Effector memory CD8-positive, alpha-beta T cell (primary cell): ENCODE measurements at places on chromosomes 2 and 18.
A peak's percentile ranks its signal among the peaks of the same experiment; 100 is the strongest.

DNA sequence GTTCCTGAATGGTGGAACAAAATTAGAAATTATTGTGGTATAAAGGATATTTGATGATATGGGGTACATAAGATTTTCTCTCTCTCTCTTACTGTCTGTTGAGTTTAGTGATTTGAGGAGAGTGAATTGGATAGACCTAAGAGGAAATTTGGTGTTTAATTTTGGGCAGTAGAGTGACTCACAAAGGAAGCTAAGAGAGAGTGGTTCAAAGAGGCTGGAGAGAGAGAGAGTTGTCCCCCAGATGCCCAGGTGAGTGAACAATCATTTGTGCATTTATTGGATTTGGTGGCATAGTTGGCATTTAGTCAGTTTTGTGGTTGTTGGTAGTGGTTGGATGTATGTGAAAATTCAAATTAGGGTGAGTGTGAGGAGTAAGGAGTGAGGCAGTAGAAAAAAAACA lies 56.8 kb downstream of the GPD2 start:
- no peaks in the 10 kb centered on the region for H3K36me3 ChIP-seq
- DNase-seq: no peak
- peaks cover 22% of the 10 kb centered on the region for H3K4me1 ChIP-seq

DNA sequence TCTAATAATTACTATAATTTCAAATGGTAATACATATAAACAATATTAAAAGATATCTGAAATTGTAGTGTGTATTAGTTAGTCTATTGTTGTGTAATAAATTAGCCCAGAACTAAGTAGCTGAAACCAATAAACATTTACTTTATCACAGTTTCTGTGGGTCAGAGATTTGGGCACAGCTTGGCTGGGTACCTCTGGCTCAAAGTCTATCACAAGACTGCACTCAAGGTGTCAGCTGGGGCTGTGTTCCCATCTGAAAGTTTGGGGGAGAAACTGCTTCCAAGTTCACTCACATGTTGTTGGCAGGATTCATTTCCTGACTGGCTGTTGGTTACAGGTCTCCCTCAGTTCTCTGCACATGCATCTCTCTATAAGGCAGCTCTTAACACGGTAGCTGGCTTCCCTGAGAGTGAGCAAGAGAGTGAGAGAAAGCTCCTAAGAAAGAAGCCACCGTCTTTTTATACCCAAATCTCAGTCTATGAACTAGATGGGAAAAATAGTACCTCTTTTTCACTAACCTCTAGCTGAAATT lies 25.6 kb upstream of the WIPF1 start:
- H3K4me1 ChIP-seq: peaks cover 33% of the 10 kb centered on the region
- no peak for DNase-seq
- H3K4me3 ChIP-seq: no peak overlapping the region
- peaks cover 34% of the 10 kb centered on the region for H3K36me3 ChIP-seq

DNA sequence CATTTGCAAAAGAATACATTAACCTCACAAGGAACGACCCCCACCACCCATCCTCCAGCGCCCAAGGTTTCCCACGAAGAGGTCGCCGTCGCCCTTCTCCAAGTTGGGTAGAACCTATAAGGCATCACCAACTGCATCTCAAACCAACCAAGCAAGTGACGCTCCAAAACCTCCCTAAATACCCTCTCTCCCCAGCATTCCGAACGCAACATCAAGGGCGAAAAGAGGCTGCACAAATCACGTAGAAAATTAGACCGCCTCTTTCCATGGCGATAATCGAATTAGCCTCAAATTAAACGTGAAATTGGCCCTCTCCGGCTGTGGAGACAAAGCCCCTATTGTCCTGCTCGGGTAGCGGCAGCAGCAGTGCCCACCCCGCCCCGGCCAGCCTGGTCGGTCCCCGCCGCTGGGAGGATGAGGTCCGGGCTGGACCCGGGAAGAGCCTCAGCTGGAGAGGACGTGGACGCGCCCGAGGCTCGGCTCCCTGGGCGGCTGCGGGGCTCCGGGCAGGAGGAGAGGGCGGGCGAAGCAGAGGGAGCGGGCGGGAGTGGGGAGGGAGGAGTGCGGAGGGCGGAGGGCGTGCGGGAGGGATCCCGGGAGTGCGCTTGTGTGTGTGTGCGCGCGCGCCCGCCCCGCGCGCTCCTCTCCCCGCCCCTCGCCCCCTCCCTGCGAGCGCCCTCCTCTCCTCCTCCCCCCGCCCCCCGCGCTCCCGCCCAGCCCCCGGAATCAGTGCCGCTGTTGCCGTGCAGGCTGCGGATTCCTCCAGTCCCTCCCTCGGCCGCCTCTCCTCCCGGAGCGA lies at the start of gene SPTBN1:
TSS of gene SPTBN1 (plus strand) at position 765 of the 799 bp plus-strand sequence. CDS start 70,092 bp downstream, outside the sequence.
- no peak for DNase-seq
- H3K27me3 ChIP-seq: peaks cover 52% of the 10 kb centered on the region
- H3K4me3 ChIP-seq: peak within 1 kb of the TSS; percentile 85
- H3K4me1 ChIP-seq: peaks cover 13% of the 10 kb centered on the region
- H3K36me3 ChIP-seq: no peaks in the 10 kb centered on the region
- peak within 1 kb of the TSS; percentile 41 for H3K27ac ChIP-seq

DNA sequence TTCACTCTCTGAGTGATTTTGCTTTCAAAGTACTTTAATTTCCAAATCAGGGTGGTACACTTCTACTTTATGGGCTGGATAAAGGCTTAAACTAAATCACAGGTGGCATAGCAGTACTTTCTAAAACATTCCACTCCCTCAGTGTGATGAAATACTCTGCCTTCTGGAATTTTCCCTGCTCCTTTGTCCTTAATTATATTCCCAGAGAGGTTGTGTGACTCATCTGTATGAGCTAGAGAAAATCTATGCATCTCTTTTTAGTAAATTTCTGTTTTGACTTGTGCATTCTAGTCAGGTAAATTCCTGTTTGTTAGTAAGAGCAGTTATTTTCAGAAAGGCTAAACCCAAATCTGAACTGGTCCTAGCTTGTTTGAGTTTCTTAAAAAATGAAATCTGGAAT lies 29.0 kb upstream of the PLA2R1 start:
- H3K36me3 ChIP-seq: peaks cover 2% of the 10 kb centered on the region
- no peak for DNase-seq
- peaks cover 47% of the 10 kb centered on the region for H3K27me3 ChIP-seq
- H3K27ac ChIP-seq: no peak overlapping the region
- no peaks in the 10 kb centered on the region for H3K4me1 ChIP-seq
- H3K4me3 ChIP-seq: no peak overlapping the region

GRCh38 chr2:176095421-176095820 lies 2.9 kb downstream of the HOXD13 start:
- no peak overlapping the region for H3K27ac ChIP-seq
- DNase-seq: no peak
- H3K4me1 ChIP-seq: peaks cover 23% of the 10 kb centered on the region
- no peak overlapping the region for H3K4me3 ChIP-seq
- H3K36me3 ChIP-seq: peaks cover 34% of the 10 kb centered on the region

GRCh38 chr2:33531549-33532059 lies 55.2 kb downstream of the RASGRP3 start:
- H3K4me3 ChIP-seq: no peak overlapping the region
- no peaks in the 10 kb centered on the region for H3K4me1 ChIP-seq
- H3K27ac ChIP-seq: no peak overlapping the region
- H3K27me3 ChIP-seq: no peaks in the 10 kb centered on the region
- H3K36me3 ChIP-seq: peaks cover 5% of the 10 kb centered on the region

DNA sequence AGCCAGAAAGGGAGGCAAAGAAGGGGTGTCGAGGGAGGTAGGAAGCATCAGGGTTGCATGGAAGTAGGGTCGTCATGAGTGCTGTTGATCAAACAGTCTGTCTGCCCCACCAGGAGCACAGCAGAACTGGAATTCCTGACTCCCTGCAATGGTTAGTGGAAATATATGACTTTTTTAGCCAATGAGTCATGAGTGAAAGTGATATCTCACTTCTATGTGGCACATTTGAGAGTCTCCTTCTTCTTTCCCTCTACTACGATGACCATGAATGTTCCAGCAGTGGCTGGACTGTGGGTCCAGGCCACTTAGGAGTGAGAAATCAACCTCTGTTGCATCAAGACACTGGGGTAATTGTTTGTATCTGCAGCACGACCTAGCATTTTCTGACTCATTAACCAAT lies 199.5 kb downstream of the TTC32 start:
- peaks cover 35% of the 10 kb centered on the region for H3K27me3 ChIP-seq
- DNase-seq: no peak
- H3K27ac ChIP-seq: no peak overlapping the region
- H3K36me3 ChIP-seq: no peaks in the 10 kb centered on the region
- H3K4me1 ChIP-seq: no peaks in the 10 kb centered on the region

GRCh38 chr2:237412988-237413776 lies 782 bp downstream of the COL6A3 start:
- H3K4me1 ChIP-seq: no peaks in the 10 kb centered on the region
- no peak overlapping the region for H3K27ac ChIP-seq
- peaks cover 52% of the 10 kb centered on the region for H3K27me3 ChIP-seq
- peaks cover 2% of the 10 kb centered on the region for H3K36me3 ChIP-seq
- DNase-seq: no peak
- no peak overlapping the region for H3K4me3 ChIP-seq

DNA sequence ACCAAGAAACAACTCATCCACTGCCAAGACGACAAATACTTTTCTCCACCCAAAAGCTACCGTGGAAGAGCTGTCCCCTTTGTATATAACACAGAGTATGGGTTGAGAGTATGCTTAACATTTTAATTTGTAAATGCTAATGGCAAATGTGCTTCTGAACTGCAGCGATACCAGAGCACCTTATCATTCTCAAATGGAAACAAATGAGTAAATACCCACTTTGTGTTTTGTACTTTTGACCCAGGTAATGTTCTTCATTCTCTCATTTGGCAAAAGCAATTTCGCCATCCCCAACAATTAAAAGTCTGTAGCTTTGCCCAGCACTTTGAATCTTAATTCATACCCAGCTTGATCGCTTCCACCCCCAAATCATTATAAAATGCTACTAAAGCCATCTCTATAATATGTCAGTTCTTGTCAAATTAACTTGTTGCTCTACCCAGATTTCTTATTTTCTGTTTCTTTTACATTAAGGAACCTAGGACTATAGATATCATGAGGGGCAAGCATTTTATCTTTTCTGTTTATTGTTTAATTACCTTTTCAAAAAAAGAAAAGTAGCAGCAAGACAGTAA lies 6.2 kb upstream of the POU3F3 start:
- H3K36me3 ChIP-seq: peaks cover 5% of the 10 kb centered on the region
- DNase-seq: no peak
